ENCODE measurements at places on chromosomes 12 and 14. TPM values are rescaled to one million over a fixed set of nuclear protein-coding genes. Genes with fewer than 3 reads are reported as not detected.

GRCh38 chr14:69044965-69045555, 66.0 kb upstream of the ACTN1 start:
- no peak overlapping the region for H3K27ac ChIP-seq

DNA sequence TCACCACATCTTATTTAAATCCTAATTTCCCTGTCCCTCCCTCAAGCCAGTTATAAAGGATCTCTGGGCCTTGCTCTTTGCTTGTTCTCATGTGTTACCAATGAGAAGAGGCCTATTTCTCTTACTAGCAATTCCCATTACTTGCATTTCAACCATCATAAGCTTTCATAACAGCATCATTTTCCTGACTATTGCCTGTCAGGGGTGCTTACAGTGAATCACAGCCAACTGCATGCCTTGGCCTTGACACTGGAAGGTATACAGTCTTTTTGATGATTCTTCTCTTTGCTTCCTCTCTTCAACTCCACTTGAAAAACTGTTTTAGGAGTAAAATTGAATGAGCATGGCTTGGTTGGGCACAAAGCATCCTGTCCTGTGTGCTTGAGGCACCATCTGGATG, 127.0 kb downstream of the NPAS3 start:
- H3K4me1 ChIP-seq: no peaks in the 10 kb centered on the region
- no peak overlapping the region for H3K4me3 ChIP-seq
- H3K27me3 ChIP-seq: no peaks in the 10 kb centered on the region

DNA sequence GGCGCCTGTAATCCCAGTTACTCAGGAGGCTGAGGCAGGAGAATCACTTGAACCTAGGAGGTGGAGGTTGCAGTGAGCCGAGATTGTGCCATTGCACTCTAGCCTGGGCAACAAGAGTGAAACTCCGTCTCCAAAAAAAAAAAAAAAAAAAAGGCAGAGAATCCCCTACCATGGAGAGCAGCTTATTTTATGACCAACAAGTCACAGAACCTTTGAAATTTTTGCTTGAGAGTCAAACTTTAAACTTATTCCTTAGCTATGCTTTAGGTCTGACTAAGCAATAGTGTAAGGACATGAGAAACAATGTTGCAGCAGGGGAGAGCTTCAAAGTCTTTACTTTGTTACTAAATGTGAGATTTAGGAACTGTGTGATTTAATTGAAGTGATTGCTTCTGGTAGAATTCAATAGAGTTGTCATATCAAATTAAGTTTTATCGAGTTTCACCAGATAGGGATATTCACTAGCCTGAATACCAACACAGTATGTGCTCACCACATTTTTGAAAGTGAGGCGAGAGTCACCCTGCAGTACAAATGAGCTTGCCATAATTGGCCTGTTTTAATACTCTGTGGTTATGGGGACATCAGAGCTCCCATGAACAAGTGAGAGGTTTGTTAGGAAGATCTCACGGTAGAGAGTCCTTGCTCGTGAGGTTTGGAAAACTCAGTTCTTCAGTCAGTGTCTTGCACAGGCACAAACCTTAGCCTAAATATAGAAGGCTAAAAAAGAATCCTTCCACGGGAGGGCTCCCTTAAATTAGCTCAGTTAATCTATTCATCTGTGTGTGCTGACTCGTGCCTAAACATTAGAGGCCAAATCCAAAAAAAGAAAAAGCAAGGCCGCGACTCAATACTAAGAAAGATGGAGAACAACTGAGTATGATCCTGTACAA, 108.6 kb downstream of the SAMD4A start:
- no peak for DNase-seq
- H3K4me1 ChIP-seq: peaks cover 30% of the 10 kb centered on the region

GRCh38 chr14:55592436-55592835, 12.4 kb downstream of the KTN1 start:
- H3K27ac ChIP-seq: no peak overlapping the region
- H3K27me3 ChIP-seq: no peaks in the 10 kb centered on the region

DNA sequence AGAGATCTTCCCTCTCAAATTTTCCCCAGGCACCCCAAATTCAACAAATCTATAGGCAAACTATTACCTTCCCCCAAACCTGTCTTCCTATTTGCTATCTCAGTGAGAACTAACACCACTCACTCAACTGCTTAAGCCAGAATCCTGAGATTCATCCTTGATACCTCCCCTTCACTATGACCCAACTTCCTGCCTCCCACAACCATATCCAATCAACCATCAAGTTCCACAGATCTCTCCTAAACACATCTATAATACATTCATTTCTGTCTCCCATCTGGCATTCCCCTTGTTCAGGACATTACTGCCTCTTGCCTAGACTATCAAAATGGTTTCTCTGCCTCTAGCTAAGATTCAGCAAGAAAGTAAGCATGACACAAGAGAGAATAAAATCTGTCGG, 21.3 kb downstream of the YAF2 start:
- no peak overlapping the region for H3K4me3 ChIP-seq
- H3K27ac ChIP-seq: no peak overlapping the region
- H3K4me1 ChIP-seq: peaks cover 4% of the 10 kb centered on the region
- no peaks in the 10 kb centered on the region for H3K27me3 ChIP-seq
- DNase-seq: no peak
- peaks cover 2% of the 10 kb centered on the region for H3K36me3 ChIP-seq

- peaks cover 31% of the 10 kb centered on the region for H3K4me1 ChIP-seq
- H3K27ac ChIP-seq: no peak overlapping the region
- no peak overlapping the region for H3K4me3 ChIP-seq
Observed at GRCh38 chr12:123134271-123134671, 16.6 kb downstream of the PITPNM2 start.

GRCh38 chr12:77189901-77190416, 124.6 kb upstream of the E2F7 start:
- no peak for DNase-seq
- no peaks in the 10 kb centered on the region for H3K27me3 ChIP-seq
- no peaks in the 10 kb centered on the region for H3K36me3 ChIP-seq
- no peaks in the 10 kb centered on the region for H3K4me1 ChIP-seq
- no peak overlapping the region for H3K27ac ChIP-seq

EFS gene
- total RNA-seq: not detected

ASCL1 gene
- total RNA-seq: 0.08 TPM

DNA sequence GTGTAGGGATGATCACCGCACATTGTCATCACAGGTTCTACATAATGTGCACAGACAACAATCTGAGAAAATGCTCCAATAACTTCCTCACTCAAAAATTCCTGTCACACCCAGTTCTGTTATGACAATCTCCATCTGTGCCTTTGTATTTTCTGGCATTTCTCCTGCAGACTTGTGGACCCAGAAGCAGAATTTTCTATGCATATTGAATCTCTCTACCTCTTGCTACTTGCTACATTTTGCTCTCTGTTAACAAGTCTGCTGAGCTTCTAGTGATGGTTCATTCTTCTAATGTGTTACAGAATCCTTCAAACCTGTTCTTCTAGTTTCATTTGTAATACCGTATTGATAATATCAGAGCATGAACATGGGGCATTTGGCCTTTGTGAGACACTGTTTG, 127.8 kb upstream of the PTPRQ start:
- DNase-seq: no peak
- no peak overlapping the region for H3K4me3 ChIP-seq
- no peaks in the 10 kb centered on the region for H3K4me1 ChIP-seq

GRCh38 chr12:55705782-55706402, 1.8 kb downstream of the ITGA7 start:
- H3K27ac ChIP-seq: no peak overlapping the region
- DNase-seq: no peak
- no peaks in the 10 kb centered on the region for H3K36me3 ChIP-seq
- H3K4me3 ChIP-seq: no peak overlapping the region
- peaks cover 46% of the 10 kb centered on the region for H3K27me3 ChIP-seq

GRCh38 chr12:43883748-43884147, 47.9 kb downstream of the TMEM117 start:
- no peak for DNase-seq
- H3K27ac ChIP-seq: no peak overlapping the region
- no peaks in the 10 kb centered on the region for H3K36me3 ChIP-seq
- H3K4me1 ChIP-seq: no peaks in the 10 kb centered on the region
- peaks cover 6% of the 10 kb centered on the region for H3K27me3 ChIP-seq
- H3K4me3 ChIP-seq: no peak overlapping the region

Data from activated T-helper 1 cell treated with anti-CD3 and anti-CD28 coated beads, Interleukin-12 subunit alpha, Interleukin-12 subunit beta, Interleukin-2, Interleukin-4 antibody, amounts not matched to agents 30 ng/mL and 10 ng/mL and 1 ng/mL, durations not matched to agents 14 hours and 24 hours and 36 hours (primary cell).